GM04504 (cell line): ENCODE measurements at places on chromosomes 6 and 20.

DNA sequence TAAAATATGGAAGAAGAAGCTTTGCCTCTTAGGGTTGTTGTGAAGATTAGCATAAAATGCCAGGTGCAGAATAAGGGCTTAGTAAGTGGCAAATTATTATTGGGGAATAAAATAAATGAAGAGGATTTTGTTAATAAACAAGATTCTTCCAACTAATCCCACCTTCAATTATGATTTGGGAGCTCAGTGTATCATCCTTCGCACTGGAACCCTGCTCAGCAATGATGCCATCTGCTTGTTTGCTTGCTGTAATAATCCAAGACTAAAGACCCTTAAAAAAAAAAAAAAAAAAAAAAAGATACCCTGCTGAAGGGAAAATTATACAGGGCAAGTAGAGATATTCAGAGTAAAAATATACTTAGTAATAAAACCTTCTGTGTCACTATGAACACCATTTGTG, 62.0 kb upstream of the RREB1 start:
- no peak for DNase-seq

DNA sequence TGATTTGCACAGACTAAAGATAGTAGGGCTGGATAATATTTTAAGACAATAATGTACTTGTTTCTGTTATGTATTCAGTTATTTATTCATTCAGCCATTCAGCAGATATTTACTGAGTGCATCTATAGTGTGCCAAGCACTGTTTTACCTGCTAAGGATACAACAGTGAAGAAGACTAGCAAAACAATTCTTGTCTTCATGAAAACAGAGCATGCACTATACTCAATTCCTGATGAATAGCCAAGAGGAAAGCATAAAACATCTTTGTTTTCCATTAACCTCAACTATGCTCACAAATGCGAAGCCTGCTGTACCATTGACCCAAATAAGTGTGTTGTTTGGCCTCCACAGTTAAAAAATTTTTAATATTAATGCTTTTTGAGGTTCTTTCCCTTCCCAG, 436.7 kb downstream of the BCKDHB start:
- DNase-seq: no peak

- peak; percentile 42 for DNase-seq
Observed at GRCh38 chr20:52083627-52084232, 107.8 kb downstream of the ZFP64 start.

- no peak for DNase-seq
Observed at GRCh38 chr6:7108964-7109836, 1.4 kb downstream of the RREB1 start.

GRCh38 chr6:36116943-36117342, 13.4 kb upstream of the MAPK13 start:
- DNase-seq: no peak

DNA sequence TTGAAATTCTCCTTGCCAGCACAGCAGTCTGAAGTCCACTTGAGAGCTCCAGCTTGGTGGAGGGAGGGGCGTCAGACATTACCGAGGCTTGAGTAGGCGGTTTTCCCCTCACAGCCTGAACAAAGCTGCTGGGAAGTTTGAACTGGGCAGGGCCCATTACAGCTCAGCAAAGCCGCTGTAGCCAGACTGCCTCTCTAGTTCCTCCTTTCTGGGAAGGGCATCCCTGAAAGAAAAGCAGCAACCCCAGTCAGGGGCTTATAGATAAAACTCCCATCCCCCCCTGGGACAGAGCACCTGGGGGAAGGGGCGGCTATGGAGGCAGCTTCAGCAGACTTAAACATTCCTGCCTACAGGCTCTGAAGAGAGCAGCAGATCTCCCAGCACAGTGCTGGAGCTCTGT, 325.3 kb downstream of the GJA1 start:
- DNase-seq: no peak

GRCh38 chr6:14077193-14077867, 40.2 kb upstream of the CD83 start:
- no peak for DNase-seq

GRCh38 chr6:137370871-137371633, 123.1 kb downstream of the OLIG3 start:
- DNase-seq: no peak

- no peak for DNase-seq
Observed at GRCh38 chr6:155517294-155517693, 61.7 kb upstream of the NOX3 start.

DNA sequence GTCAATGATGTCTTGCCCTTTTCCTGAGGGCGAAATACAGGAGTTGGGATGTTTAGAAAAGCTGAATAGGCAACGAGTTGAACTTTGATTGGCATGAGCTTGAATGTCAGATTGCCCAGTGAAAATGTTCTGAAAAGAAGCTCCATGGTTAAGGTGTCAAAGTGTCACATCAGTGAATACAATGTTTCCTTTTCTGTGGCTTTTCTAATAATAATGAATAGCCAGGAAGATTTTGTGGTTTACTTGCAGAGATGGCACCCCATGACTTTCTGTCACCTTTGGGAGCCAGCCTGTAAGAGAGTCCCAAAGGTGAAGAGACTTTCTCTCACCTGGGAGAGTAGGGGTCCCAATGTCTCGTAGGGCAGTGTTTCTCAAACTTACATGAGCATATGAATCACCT, 119.2 kb downstream of the KCNQ5 start:
- DNase-seq: no peak

GRCh38 chr20:57901526-57901925, 191.7 kb upstream of the PMEPA1 start:
- no peak for DNase-seq

DNA sequence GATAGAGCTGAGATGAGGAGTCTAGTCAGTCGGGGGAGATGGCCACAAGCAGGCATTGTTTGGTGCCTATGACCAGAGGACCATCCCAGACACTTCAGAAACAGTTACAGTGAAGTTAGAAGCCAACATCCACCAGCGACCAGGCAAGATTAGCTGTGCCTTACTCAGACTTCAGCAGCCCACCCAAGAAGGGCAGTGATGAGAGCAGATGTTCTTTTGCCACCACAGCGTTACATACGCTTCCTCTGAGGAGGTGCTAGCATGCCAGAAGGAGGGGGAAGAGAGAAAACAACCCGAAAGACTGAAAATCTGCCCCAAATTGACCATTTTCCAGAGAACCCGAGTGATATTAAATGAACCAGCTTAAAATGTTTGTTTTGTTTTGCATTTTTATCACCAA, 186.8 kb downstream of the PRL start:
- no peak for DNase-seq

DNA sequence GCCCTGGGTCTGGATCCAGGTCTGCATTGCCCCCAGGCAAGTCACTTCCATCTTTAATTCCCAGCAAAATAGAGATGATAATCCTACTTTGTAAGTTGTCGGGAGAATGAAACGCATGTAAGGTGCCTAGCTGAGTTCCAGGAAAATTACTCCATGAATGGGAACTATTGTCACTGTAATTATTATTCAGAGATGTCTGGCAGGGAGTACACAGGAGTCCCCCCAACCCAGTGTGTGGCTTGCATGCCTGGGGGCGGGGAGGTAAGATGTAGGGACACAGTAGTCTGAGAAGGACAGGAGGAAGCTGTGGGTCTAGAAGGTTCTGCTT, 85.4 kb downstream of the CD40 start:
- no peak for DNase-seq

DNA sequence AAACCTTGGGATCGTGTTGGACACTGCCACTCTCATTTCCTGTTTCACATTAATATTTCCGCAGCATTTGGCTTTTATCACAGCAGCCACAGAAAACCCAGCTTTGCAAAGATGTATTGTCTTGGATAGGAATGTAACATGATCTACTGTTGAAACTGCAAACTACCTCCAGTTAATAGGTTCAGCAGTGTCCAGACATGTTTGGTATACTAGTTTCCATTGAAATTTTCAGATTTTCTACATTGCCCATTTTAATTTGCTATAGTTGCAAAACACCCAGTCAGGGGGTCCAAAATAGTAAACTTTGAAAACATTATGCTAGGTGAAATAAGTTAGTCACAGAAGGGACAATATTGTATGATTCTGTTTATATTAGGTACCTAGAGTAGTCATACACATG, 3.3 kb downstream of the ANKRD6 start:
- no peak for DNase-seq

DNA sequence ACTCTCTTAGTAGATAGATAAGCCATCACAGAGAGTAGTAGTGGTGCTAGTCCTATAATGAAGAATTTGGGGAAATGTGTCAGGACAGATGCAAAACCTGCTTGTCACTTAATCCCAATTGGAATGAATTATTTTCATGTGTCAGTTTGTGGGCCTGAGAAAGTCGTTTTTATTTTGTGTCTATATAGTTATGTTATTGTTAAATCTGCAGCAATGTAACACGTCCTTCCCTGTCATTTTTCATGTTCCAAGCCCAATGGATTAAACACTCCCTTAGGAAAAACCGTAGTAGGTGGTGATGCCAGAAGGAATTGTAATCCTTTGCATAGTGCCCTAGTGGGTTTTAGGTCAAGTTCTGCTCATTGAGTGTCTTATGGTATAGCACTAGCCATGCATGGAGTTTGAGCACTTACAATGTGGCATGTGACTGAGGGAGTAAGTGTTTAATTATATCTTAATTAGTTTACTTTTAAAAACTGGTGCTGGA, 105.9 kb upstream of the PRSS16 start:
- no peak for DNase-seq

DNA sequence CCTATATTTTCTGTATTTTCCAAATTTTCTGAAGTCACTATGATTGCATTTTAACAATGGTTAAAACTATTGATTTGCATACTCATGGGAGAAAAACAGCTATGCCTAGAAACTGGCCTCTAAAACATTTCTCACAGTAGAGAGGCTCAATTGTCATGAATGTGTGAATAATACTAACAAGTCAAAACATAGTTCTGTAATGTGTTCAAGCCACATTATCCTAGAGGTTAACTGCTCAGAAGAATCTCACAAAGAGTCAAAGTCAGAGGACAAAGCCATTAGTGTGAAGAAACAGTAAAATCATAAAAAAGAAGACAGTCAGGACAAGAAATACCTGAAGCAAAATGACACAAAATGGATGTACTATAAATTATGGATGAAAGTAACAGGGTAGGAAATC, 12.5 kb upstream of the ALDH8A1 start:
- no peak for DNase-seq

GRCh38 chr6:135180542-135181332, at the start of gene MYB:
TSS of gene MYB (plus strand) at chr6:135181308. CDS start at chr6:135181514, 206 bp downstream.
- no peak for DNase-seq

DNA sequence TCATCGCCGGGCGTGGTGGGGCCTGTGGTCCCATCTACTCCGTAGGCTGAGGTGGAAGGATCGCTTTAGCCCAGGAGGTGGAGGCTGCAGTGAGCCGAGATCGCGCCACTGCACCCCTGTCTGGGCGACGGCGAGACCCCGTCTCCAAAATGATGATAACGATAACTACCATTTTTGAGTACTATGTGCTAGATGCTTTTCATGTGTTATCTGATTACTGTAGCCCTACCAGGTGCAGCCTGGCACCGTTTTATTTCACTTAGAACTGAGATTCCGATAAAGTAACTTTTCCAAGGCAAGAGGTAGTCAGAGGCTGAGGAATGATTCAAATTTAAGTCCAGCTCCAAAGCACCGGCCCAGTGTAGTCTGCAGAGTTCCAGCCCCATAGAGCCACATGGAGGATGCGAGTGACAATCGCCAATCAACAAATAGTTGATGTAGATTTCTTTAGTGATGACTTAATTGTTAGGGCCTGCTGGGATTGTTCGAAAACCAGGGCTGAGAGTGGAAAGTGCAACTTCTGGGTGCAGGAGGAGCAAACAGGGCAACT, 727 bp downstream of the ERMARD start:
- peak; percentile 3 for DNase-seq

- DNase-seq: no peak
Observed at GRCh38 chr6:89976694-89977020, 82.4 kb downstream of the GJA10 start.

DNA sequence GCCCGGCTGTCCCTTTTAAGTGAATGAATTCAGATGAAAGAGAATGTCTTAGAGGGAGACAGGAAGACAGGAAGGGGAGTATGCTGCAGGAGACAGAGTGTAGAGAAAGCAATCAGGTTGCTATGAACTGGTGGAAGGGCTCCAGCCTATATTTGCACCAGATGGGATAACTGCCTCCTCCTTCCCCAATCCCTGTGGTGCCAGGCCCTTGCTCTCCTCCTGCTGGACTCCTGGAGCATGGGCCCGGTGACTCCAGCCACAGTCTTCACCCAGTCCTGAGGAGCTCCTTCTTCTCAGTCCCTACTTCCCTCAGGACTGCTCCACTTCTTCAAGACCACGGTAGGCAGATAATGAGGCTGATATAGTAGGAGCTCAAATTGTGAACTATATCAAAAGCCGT, 91.8 kb downstream of the TMEM200A start:
- DNase-seq: peak; percentile 31

- peak; percentile 55 for DNase-seq
Observed at GRCh38 chr6:160930547-160931377, 60.8 kb upstream of the MAP3K4 start.

DNA sequence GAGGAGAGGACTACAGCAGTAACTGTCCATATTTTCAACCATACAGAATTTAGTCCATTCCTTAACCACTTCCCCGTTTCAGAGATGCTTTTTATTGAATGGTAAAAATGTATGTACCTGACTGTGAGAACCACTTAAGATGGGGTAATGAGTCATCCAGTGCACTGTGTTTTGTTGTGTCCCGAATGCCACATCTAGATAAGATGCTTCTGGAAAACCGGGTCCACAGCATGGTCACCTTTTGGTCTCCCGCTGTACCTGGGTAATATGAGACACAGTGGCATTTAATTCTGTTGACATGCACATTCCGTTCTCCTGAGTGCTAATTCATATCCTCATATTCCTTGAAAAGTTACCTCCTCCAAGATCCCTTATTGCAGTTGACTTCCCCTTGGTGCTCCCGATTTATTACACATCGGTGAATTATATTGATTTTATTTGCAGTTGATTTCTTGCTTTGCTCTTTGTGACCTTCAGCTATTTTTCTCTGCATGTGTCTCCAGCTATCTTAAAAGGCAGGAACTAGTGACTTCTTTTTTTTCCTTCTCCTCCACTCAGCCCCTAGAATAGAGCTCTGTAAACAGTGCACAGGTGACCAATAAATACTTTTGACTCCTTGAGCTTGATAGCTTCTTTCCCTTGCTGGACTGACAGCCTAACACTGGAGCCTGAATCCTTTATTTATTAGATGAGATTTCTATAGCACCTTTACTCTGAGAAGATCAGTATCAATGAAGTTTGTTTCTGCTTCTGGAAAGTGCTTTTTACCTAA, 314.6 kb downstream of the ZFAND3 start:
- no peak for DNase-seq

- no peak for DNase-seq
Observed at GRCh38 chr6:148831064-148831463, 84.2 kb downstream of the UST start.
